ENCODE measurements at places on chromosomes 1 and 21.

GRCh38 chr1:78840453-78841271 is 165.9 kb downstream of the ADGRL4 start:
- DNase-seq, result peak; percentile 6

DNA sequence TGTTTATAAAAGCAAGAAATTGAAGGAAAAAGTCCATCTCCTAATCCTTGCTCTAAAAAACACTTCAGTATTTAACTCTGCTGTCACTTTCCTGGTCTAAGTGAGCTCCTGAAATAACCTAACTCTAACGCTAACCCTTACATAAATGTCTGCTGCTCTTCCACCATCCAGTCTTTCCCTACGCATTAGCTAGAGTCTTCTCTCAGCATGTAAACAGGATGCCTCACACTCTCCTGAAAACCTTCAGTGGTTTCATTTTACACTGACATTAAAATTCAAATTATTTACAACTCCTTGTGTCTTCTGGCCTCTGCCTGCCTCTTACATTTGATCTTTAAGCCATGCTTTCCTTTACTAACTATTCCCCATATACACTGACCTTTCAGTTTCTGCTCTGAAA is 697.6 kb upstream of the CXADR start:
- no peak for DNase-seq

- no peak for DNase-seq
These were observed 21.7 kb downstream of the SELP start for GRCh38 chr1:169608226-169608625.

DNA sequence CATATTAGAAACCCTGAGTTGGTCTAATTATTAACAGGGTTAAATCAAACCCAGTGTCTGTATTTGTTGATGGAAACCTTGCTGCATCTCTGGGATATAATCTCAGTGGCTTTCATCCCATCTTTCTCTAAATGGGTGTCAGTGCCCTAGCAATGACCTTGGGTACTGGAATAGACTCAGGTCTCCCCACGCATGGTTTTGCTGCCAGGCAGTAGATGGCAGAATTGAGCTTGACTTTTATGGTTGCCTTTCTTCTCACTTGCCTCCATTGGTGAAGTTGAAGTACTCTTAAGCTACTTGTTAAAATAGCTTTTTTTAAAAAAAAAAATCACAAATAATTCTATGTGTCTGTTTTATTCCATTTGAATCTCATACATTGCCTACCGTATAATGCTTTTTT is 81.8 kb upstream of the HMCN1 start:
- DNase-seq, result peak; percentile 8

DNA sequence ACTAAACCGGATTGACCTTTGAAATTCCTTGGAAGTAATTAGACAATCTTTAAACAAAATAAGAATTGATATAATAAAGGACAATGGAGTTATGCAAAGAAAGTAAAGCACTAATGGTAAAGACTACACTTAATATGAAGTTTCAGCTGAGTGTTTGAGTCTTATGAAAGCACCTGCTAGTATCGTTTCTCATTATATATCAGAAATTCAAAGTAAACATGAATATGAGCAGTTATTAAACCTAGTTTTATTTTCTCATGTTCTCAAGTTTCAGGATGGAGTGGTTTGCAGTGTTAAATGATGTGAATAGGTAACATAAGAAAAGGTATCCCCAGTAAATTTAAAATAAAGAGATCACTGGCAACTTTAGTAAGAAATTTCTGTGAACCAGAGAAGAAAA is 188.6 kb downstream of the ZP4 start:
- DNase-seq, result no peak

GRCh38 chr1:246492611-246493245 is 14.4 kb downstream of the SMYD3 start:
- peak; percentile 77 for DNase-seq

- DNase-seq, result no peak
These were observed 150.9 kb upstream of the VAMP3 start for GRCh38 chr1:7620196-7620595.

DNA sequence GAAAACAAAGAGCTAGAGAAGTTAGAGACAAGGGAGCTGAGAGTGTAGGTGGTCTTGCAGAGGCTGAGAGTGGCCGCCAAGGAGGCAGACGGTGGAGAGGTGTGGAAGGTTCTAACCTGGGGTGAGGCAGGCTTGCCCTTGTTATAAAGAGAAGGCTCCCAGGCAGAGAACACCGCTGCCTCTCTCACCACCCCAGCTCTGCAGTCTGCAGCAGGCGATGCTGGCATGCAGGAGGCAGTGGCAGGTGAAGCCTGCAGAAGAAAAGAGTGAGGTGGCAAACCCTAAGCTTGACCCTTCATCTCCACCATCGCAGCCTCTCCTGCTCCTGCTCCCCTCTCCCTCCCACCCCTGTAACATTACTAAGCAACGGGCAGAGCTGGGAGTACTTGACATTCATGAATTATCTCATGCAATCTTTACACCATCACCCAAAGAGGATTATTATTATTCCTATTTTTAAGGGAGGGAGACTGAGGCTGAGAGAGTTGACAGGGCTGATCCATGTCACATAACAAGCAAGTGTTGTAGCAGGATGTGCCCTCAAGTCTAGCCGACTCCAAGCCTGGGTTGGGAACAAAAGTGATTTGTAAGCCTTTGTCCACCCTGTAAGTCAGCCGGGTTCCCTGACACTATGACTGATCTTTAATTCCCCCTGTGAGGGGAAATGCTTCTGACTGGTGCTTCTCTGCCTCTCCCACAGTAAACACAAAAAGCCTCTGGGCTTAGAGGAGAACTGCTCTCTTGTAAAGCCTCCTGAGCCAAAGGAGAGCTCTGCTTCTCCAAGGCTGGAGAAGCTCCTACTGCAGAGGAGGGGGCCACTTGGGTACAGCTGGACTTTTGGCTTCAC is 36.1 kb downstream of the KANK4 start:
- DNase-seq, result peak; percentile 3

Data from NCI-H69 (cell line).